Pancreas (tissue), 10 donors: ENCODE measurements at places on chromosomes 5 and 9. TPM values are rescaled to one million over a fixed set of nuclear protein-coding genes. Genes with fewer than 3 reads are reported as not detected.

Gene TSPAN17
- total RNA-seq: 21.4 TPM

Gene SLC45A2
- 0.20 TPM for total RNA-seq

Gene C5orf58
- total RNA-seq: not detected

Gene IFNB1
- not detected for total RNA-seq

Gene LECT2
- not detected for total RNA-seq
